CD4-positive, alpha-beta T cell treated with Interleukin-4 for 1 hour (primary cell): ENCODE measurements at places on chromosomes 13 and 19.

GRCh38 chr19:54421169-54421516 is 5.9 kb downstream of the TTYH1 start:
- no peak for DNase-seq

- peak; percentile 22 for DNase-seq
Observed at GRCh38 chr13:42466123-42466522, 107.8 kb upstream of the TNFSF11 start.

DNA sequence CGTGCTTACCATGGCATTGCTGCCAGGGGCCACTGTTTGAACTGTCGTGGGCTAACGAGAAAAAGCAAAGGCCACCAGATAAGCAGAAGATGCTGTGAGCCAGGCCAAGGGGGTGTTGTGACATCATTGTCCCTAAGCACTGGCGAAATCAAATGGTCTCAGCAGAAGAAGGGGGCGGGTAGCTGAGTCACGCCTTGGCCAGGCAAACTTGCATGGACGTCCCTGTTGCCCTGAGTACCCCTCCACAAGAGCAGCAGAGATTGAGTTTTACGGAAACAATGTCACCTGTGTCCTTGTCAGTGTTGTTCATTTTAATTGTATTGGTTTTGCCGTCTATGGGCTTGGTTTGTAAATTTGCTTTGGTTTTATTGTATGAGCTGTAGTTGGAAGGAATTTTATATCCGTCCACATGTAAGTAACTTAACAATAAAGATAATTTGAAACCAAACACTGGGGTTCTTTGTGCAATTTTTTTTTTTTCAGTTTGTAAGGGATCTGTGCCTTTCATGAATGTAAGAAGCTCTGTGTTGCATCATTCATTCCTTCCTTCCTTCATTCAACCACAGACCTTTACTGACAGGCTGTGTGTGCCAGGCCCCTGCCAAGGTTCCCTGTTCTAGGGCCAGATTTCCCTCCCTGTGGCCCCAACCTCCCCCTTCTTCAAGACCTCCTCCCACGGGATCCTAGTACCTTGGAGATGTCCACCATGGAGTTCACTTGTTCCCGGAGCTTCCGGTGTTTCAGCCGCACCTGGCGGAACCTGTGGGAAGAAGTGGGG is 12.3 kb downstream of the KCNN4 start:
- no peak for DNase-seq

GRCh38 chr19:55132453-55133129 is 15.2 kb upstream of the PPP1R12C start:
- no peak for DNase-seq

DNA sequence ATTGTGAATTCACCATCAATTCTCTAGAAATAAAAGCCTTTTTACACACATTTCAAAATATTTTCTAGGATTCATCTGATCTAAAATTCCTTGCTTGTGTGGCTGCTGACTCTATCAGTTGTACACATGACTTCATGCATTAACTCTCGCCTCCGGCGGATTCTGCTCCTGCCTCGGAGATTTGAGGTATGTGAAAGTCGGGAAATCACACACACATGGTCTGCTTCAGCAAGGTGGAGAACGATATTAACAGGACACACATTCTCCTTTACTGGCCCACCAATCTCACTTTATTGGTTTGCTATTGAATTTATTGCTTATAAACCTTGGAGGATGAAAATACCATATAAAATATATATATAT is 855.7 kb downstream of the SLITRK5 start:
- no peak for DNase-seq

GRCh38 chr13:20258963-20259288 is 26.8 kb upstream of the GJB6 start:
- no peak for DNase-seq

GRCh38 chr13:24502533-24503378 is 9.8 kb downstream of the PARP4 start:
- no peak for DNase-seq

DNA sequence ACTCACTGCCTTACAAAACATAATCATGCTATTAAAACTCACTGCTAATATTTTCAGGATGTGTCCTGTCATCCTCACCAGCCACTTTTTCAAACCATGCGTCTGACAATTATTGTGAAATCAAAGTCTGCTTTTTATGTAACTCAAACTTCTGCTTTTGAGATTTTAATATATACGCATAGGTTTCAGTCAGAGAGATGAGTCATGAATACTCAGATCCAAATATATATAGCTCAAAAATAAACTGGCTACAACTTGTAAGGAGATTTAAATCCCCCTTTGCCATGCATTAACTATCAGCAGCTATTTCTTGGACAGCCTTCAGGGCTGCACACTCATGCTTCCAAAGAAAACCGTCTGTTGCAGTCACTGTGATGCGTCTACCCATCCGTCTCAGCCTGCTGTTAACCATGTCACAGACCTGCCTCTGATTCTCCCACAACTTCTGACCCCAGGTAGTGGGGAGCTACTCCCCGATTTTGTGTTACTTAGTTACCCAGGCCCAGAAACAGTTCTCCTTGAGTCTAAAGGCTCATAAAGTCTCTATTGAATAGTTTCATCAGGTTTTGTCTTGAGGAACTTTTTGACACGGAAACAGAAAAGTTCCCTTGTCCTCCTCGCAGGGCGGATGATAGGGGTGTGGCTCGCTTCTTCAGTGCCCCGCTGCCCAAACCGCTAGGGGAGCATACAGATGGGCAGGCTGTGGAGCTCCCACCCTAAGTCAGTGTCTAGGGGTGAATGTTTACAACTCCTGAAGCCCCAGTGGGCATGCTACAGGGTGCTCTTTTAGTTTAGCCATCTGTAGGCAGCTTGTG is 33.8 kb upstream of the SGCG start:
- DNase-seq = peak; percentile 24

DNA sequence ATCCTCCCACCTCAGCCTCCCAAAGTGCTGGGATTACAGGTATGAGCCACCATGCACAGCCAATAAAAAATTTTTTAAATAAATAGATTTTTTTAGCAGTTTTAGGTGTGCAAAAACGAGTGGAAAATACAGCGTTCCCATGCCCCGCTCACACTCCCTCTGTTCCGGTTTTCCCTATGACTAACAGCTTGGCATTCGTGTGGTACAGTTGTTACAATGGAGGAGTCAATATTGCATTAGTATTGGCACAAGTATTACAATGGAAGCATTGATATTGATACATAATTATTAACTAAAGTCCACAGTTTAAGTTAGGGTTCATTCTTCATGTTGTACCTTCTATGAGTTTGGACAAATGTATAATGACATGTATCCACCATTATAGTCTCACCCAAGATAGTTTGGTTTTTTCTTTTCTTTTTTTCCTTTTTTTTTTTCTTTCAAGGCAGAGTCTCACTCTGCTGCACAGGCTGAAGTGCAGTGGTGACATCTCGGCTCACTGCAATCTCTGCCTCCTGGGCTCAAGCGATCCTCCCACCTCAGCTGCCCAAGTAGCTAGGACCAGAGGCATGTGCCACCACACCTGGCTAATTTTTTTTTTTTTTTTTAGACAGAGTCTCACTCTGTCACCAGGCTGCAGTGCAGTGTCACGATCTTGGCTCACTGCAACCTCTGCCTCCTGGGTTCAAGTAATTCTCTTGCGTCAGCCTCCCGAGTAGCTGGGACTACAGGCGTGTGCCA is 15.4 kb upstream of the RAB20 start:
- no peak for DNase-seq
